ENCODE measurements at places on chromosomes 12 and 14. TPM values are rescaled to one million over a fixed set of nuclear protein-coding genes. Genes with fewer than 3 reads are reported as not detected.

GLS2 gene
- 3.6 TPM for polyA plus RNA-seq

GDF3 gene
- not detected for polyA plus RNA-seq

TMPRSS12 gene
- not detected for polyA plus RNA-seq

FSCB gene
- polyA plus RNA-seq = not detected

COL2A1 gene
- not detected for polyA plus RNA-seq

SLC24A4 gene
- 0.30 TPM for polyA plus RNA-seq

ALDH1L2 gene
- polyA plus RNA-seq = 0.04 TPM

HNRNPA1 gene
- polyA plus RNA-seq = 1,398 TPM

CDH24 gene
- 2.1 TPM for polyA plus RNA-seq

TMEM52B gene
- 0.03 TPM for polyA plus RNA-seq

NCKAP5L gene
- 4.0 TPM for polyA plus RNA-seq

HCFC2 gene
- polyA plus RNA-seq = 8.2 TPM

SLC5A8 gene
- not detected for polyA plus RNA-seq

OR4E1 gene
- polyA plus RNA-seq = not detected

MGP gene
- 0.74 TPM for polyA plus RNA-seq

PLXNC1 gene
- 9.7 TPM for polyA plus RNA-seq

IFNG gene
- polyA plus RNA-seq = 0.24 TPM

OTUB2 gene
- polyA plus RNA-seq = not detected

RDH12 gene
- polyA plus RNA-seq = not detected

BATF gene
- polyA plus RNA-seq = 12.8 TPM

IAPP gene
- not detected for polyA plus RNA-seq

AJUBA gene
- polyA plus RNA-seq = not detected

CLEC7A gene
- polyA plus RNA-seq = 3.4 TPM

GYS2 gene
- not detected for polyA plus RNA-seq

PLEK2 gene
- polyA plus RNA-seq = not detected

IL31 gene
- not detected for polyA plus RNA-seq

PRIMA1 gene
- not detected for polyA plus RNA-seq

ARG2 gene
- polyA plus RNA-seq = 0.33 TPM

POMT2 gene
- polyA plus RNA-seq = 15.8 TPM

EIF2S3B gene
- polyA plus RNA-seq = 0.56 TPM

INHBC gene
- polyA plus RNA-seq = 0.31 TPM

TSPAN19 gene
- not detected for polyA plus RNA-seq

LIN7A gene
- 0.10 TPM for polyA plus RNA-seq

LBHD2 gene
- not detected for polyA plus RNA-seq

FITM1 gene
- polyA plus RNA-seq = 4.6 TPM

TBX3 gene
- not detected for polyA plus RNA-seq

PIANP gene
- polyA plus RNA-seq = 0.23 TPM

SYNDIG1L gene
- polyA plus RNA-seq = 0.16 TPM

NGB gene
- polyA plus RNA-seq = not detected

KCNK13 gene
- not detected for polyA plus RNA-seq

ZDHHC22 gene
- polyA plus RNA-seq = not detected

FAIM2 gene
- not detected for polyA plus RNA-seq

TCP11L2 gene
- 36.9 TPM for polyA plus RNA-seq

GPRC5A gene
- polyA plus RNA-seq = 0.01 TPM

P2RX2 gene
- polyA plus RNA-seq = not detected

KLRG1 gene
- polyA plus RNA-seq = 3.7 TPM

GLT1D1 gene
- polyA plus RNA-seq = 0.20 TPM

LTB4R2 gene
- polyA plus RNA-seq = 10.7 TPM

SYT1 gene
- 0.60 TPM for polyA plus RNA-seq

CCDC196 gene
- not detected for polyA plus RNA-seq

FGD6 gene
- polyA plus RNA-seq = 0.71 TPM

SOX5 gene
- 3.9 TPM for polyA plus RNA-seq

ZFHX2 gene
- polyA plus RNA-seq = 0.21 TPM

REP15 gene
- not detected for polyA plus RNA-seq

SMCO2 gene
- not detected for polyA plus RNA-seq
